Iris pigment epithelial cell (primary cell): ENCODE measurements at places on chromosomes 6 and 20.
A peak's percentile ranks its signal among the peaks of the same experiment; 100 is the strongest.

DNA sequence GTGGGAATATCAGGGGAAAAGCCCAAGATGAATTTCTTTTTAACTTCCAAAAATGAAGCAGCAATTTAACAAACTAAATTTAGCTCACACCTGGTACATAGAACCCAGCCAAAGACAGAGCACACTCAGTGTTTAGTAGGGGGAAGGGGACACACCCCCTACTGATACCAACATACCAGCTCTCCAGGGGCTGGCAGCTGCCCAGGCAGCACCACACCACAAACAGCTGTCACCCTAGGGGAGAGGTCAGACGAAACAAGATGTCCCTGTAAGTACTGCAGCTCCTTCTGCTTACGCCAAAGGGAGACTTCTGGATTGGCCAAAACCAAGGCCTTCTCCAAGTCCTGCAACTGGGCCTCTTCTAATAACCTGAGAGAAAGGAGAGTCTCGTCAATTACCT lies 26.0 kb downstream of the MDN1 start:
- peak; percentile 6 for DNase-seq

- DNase-seq, result no peak
Measured at GRCh38 chr6:23410439-23410838, 715.6 kb upstream of the NRSN1 start.

DNA sequence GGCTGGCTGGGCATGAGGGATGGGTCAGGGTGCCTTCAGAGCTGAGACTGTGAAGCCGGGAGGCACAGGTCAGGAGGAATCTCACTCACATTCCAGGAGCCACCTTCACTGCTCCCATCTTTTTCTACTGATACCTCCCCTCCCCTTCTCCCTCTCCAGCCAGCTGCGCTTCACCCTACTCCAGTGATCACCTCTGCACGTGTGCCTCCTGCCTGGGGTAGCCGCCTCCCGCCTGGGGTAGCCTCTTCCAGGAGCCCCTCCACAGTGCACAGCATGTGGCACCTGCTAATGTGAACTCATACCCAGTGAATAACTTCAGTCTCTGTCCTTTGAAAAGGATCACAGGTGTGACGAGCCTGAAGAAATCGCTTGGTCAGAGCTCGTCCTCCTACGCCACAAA lies 232.6 kb downstream of the TMEM242 start:
- no peak for DNase-seq

DNA sequence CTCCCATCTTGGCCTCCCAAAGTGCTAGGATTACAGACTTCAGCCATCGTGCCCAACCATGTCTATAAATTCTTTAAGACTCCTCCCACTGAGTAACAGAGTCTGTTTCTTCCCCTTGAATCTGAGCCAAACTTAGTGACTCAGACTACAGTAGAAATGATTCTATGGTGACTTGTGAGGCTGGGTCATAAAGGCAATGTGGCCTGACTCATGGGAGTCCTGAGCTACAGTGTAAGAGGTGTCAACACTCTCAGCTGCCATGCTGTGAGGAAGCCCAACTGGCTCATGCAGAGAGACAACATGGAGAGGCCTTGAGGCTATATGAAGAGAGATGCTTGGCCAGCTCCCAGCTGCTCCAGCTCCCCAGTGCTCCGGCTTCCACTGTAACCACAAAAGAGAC lies 5.2 kb upstream of the NRSN2 start:
- DNase-seq, result peak; percentile 93

DNA sequence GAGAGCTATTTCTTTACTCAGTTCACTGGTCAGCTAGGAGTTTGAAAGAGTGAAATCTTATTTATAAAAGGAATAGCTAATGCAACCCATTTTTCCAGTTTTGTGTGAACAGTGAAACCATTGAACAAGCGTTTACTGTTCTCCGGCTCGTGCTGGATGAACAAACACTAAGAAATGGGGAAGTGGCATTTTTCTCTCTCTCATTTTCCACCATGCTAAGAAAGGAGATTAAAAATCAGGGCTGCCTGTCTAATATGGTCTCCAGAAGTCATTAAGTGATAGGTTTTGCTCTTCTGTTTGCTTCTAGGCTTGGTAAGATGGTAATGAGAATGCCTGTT lies 774 bp upstream of the SFT2D1 start:
- no peak for DNase-seq

GRCh38 chr6:24824142-24824938 lies 25.6 kb upstream of the ARMH2 start:
- no peak for DNase-seq

GRCh38 chr6:20921578-20921977 lies 387.3 kb downstream of the CDKAL1 start:
- peak; percentile 78 for DNase-seq

GRCh38 chr6:33759887-33760629 lies 13.4 kb upstream of the IP6K3 start:
- DNase-seq, result no peak

GRCh38 chr20:18011482-18011881 lies 42.7 kb downstream of the MGME1 start:
- DNase-seq, result no peak

DNA sequence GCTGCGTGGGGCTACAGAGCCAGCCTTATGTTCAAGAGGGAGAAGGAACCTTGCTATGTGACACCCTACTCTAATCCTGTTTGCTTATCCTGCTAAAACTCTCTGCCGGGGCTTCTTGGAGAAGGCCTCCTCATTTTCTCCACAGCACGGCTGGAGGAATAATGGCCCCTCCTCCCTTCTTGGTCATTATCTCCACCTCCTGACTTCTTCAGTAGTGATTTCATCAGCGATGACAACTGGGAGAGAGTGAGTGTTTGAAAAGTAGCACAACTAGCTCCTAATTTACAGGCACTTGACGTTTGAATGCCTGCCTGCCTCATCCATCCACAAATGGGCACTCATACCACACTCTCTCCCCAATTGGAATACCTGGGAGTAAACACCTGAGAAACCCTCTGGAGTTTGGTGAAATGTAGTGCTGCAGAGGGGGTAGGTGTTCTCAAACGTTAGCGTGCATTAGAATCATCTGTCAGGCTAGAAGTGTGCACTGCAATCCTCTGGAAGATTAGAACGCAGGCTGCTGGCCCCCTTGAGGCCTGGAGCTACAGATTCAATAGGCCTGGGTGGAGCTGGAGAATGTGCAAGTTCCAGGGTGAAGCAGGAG lies 148.5 kb downstream of the FOXC1 start:
- peak; percentile 53 for DNase-seq

GRCh38 chr20:24985802-24986201 lies 6.7 kb downstream of the APMAP start:
- DNase-seq, result no peak

DNA sequence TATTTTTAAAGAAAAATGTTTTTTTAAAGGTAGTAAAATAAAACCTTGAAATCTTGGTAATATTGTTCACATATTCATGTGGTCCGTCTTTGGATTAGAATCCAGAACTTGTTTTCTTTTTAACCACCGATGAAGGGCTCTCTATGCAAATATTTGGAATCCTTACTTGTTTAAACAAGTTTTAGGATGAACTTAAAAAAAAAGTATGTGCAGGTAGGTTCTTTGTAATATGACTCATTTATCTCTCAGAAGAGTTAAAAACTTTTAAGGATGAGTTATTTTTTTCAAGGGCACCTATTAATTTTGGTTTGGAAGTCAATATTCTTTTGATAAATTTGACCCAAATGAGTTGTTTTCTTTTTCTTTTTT lies 8.9 kb downstream of the DSP start:
- no peak for DNase-seq

DNA sequence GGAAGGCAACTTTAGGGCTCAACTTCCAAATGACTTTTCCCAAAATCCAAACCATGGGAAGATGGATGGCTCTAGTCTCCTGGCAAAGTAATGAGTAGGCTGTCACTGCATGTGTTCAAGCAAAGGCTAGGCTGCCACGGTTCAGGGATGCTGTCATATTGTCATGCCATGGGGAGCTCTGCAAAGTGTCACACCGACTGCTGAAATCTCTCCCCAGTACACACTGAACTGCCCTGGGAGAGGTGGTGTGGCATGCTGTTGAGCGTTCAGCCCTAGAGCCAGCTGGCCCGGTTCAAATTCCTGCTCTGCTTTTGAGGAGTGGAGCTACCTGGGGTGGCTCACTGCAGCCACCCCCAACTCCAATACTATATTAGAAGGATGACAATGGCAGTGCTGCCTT lies 115.9 kb downstream of the LRFN2 start:
- no peak for DNase-seq

DNA sequence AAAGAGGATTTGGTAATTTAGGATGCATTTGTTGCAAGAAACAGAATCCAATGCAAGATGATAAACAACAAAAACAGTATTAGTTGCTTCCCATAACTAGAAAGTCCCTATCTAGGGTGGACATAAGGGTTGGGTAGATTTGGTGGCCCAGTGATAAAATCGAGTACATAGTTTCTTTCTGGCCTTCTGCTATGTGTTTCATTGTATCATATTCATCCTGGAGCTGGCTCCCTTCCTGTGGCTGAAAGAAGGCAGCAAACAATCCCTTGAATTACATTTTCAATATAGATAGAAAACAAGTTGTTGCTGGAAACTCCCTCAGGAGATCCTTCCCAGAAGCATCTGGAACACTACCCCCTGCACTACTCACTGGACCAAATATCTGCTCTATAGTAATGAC lies 135.1 kb downstream of the ID4 start:
- no peak for DNase-seq

DNA sequence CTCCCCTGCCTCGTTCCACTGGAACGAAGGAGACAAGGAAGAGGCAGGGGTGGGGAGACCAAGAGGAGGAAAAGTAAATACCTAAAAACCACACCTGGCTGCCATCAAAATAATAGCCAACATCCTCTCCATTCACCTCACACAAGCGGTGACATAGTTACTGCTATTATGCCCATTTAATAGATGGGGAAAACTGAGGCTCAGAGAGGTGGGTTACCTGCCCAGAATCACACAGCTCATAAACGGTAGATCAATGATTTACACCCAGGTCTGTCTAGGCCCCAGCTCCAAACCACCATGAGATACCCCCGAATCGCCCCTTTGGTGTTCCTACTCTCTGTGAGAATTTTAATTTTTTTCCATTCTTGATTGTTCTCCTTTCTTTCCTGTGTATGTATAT lies 253.8 kb downstream of the BMP7 start:
- no peak for DNase-seq

DNA sequence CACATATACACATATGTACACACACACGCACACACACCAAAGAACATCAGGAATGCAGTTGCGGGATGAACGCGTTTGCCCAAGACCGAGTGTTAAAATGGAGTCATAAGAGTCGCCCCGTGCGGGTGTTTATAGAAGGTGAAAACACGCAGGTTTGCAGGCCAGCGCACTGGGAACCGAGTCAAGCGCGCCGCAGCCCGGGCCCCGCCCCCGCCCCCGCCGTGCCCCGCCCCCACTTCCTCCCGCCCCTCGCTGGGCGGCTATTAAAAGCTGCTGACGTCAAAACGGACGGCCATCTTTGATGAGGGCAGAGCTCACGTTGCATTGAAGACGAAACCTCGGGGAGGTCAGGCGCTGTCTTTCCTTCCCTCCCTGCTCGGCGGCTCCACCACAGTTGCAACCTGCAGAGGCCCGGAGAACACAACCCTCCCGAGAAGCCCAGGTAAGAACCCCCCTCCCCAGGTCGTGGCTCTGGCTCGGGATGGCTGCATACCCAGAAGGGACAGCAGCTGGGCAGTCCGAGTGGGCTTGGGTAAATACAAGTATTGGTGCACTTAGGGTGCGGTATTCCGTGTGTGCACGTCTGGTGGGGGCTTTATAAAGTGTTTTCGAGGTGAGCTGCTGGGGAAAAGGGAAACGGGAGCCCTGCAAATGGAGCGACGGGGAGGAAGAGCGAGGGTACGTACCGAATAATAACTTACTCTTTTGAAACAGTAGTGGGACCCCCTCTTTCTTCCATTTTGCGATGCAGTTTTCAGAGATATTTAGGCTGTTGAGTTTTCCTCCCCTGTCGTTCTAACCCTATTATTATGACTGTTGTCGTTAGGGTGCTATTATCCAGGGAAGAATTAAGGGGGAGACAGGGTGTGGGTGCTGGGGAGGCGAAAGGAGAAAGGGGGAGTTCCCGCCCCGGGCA lies at the start of gene SNAP25:
Gene SNAP25 (plus strand): TSS at position 295 of the 916 bp plus-strand sequence. CDS start 56,662 bp downstream, outside the sequence.
- DNase-seq, result peak; percentile 72

DNA sequence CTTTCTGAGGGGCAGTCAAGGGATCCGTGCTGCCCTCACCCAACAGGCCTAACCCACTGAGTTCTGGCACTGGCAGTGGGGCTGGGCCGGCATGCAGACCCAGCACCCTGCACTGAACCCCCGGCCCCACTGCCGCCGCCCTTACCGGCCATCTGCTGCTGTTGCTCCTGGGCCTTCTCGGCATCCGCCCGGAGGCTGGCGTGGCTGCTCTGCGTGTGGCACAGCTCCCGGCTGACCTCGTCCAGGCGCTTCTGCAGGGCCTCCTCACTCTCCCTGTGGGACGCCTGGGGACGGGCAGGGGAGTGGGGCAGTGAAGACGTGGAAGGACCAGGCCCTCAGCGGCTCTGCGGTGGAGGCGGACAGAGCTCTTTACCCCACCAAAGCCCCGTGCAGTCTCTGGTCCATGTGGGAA lies 52.4 kb downstream of the RRBP1 start:
- no peak for DNase-seq

DNA sequence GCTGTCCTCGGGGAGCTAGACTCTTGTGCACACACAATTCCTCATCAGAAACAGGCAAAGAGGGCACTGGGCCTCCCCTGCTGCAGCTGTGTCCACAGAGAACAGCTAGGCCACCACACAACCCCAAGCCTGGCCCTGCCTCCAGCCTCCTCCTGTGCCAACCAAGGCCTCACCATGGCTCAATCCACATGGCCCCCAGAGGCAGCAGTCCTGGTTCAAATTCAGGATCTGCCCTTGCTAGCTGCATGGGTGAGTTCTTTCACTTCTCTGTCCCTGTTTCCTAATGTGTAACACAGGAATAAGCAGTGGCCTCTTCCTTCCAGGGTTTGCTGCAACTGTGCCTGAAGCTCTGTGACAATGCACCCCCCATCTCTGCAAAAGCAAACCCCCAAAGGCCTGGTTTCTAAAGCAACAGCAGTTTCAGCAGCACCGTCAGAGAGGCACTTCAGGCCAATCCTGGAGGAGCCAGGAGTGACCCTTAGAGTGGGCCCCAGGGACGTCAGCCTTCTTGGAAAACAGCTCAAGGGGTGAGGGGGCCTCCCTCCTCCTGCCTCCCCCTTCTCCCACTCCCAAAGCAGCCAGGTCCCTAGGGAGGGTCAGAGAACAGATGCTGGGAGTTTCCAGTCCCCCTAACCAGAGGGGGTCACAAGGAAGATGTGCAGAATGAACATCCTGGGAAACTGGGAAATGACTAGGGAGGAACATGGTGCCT lies 2.2 kb downstream of the ADISSP start:
- DNase-seq, result no peak
